ENCODE measurements at places on chromosomes 5 and 9.
A peak's percentile ranks its signal among the peaks of the same experiment; 100 is the strongest.

DNA sequence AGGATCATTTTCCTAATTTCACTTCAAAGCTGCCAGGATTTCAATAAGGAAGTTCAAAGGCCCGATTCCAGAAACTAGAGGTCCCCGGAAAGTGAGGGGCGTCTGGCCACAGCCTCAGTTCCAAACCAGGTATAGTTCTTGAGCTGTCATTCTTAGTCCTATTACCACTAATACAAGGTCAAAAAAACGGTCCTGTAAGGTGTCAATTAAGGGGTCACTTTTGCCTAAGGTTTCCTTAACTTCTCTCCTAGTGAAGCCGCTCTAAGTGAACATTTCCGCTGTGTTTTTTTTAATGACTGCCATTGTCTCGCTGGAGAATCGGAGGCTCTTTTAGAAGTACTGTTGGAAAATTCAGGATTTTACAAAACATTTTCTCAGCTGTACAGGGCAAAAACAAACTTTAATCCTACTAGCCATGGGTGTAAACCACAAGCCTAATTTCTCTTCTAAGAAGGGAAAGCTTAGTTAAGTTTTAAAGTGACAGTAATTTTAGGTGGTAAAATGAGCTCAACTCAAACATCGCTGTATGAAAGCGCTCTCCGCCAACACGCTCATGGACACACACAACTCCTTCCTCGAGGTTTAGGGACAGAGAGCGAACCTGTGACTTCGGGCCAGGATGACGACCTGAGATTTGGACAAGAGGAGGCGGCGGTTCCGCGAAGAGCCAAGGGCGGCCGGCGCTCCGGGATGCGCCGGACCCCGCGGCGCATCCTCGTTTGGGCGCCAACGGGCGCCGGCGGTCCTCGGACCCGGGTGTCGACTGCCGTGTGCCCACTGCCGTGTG lies 76.7 kb upstream of the IFNE start:
- no peak for DNase-seq

GRCh38 chr5:66307647-66308241 lies 163.6 kb downstream of the SREK1 start:
- peak; percentile 62 for DNase-seq

GRCh38 chr9:109579191-109579948 lies 81.3 kb upstream of the PTPN3 start:
- DNase-seq, result peak; percentile 10

DNA sequence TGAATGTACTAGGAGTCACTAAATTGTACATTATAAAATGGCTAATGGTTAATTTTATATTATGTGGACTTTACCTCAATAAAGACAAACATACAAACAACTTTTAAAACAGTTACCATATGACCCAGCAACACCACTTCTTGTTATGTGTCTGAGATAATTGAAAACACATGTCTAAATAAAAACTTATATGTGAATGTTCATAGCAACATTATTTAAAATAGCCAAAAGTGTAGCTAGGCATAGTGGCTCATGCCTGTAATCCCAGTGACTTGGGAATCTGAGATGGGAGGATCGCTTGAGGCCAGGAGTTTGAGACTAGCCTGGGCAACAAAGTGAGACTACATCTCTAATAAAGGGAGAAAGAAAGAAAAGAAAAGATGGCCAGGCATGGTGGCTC lies 22.9 kb downstream of the SLC35A4 start:
- DNase-seq, result no peak

DNA sequence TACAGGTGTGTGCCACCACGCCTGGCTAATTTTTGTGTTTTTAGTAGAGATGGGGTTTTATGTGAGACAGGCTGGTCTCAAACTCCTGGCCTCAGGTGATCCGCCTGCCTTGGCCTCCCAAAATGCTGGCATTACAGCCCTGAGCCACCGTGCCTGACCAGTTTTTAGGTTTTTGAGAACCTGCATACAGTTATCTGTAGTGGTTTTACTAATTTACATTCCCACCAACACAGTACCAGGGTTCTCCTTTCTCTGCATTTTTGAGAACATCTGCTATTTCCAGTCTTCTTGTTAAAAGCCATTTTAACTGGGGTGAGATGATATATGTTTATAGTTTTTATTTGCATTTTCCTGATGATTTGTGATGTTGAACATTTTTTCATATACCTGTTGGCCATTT lies 12.8 kb downstream of the DMXL1 start:
- no peak for DNase-seq

- DNase-seq, result no peak
Observed at GRCh38 chr5:159106193-159106568, 6.5 kb upstream of the EBF1 start.

DNA sequence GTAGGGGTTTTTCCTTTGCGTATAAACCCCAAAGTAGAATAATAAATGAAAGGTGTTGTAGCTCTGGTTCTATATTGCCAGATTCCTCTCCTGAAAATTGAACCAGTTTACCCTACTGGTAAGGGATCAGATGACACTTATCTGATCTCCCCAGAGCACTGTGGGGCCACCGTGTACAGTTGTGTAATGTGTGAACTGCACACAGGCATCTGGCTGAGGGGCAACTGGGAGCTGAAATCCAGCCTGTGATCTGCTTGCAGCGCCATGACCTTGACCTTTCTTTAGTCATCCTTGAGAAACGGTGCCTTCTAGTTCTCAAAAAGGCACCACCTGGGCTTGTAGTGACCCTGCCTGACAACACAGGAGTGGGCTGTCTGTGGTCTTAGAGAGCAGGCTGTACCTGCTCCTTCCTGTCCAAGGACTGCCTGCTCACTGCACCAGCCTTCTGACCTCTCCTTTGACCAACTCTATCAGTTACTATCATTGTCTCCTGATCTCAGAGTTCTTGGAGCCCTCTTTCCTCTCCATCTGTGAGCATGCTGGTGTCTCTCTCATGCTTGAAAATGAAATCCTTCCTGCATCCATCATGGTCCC lies 40.2 kb downstream of the PDE6A start:
- peak; percentile 3 for DNase-seq

DNA sequence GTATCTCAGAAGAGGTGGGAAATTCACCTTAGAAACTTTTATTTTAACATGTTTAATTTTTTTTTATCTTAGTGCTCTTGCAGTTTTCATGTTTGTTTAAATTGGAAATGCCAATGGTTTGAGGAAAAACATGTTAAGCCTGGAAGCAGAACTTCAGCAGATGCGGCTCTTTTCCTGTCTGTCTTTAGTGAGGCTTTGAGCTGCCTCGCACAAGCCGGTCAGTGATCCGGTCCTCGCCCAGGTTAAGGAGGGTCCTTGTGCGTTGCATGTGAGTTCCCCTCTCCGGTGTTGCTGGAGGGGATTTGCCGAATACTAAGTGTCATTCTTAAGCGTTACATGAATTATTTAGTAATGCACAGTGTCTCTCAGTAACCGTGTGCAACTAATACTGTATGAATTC lies 9.4 kb upstream of the PLEKHG4B start:
- DNase-seq, result no peak

DNA sequence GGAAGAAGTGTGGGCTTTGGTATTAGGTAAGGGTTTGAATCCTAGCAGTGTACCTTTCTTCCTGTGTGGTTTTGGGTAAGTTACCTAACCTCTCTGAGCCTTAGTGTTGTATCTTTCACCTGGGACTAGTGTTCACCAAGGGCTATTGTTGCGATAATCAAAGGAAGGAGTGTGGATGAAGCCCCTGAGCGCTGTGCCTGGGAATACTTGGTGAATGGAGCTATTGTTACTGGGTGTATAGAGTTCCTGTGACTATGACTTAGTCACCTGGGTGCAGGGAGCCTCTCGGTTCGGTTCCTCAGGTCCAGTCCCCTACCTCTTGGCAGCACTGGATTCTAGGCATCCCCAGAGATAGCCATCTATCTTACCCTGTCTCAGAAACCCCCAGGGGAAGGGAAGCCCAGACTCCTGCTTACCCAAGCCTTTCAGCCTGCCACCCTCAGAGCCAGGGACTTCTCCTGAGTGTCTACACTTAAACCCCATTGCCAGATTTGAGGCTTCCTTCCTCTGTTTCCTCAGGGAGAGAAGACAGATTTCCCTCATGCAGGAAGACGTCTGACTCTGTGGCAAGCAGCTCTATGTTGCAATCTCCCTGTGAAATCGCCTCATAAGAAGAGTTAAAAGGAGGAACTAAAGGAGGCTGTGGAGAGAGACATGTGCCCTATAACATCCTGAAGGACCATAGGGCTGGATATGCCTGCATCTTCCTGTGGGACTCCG lies 181.0 kb upstream of the PITX1 start:
- DNase-seq, result no peak

DNA sequence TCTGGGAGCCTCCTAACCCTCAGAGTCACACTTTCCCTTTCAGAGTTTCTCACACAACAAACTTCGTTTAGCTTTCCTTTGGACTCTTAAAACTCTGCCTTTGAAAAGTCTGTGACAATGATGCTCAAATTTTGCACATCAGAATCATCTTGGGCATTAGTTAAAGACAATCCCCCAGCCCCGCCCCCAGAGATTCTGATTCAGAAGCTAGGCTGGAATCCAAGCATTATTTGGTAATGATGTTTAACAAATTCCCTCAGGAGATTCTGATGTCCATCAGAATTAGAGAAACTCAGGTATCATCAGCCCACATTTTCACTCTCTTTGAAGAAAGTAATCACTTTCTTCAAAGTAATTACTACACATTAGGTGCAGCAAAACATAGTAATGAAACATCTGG lies 9.6 kb upstream of the PLPP1 start:
- DNase-seq, result no peak

- no peak for DNase-seq
Observed at GRCh38 chr5:154384480-154385235, 61.1 kb upstream of the SAP30L start.

GRCh38 chr9:93369686-93370085 lies 81.8 kb upstream of the FAM120A start:
- DNase-seq, result no peak

GRCh38 chr9:80025131-80025530 lies 453.4 kb downstream of the TLE4 start:
- no peak for DNase-seq

DNA sequence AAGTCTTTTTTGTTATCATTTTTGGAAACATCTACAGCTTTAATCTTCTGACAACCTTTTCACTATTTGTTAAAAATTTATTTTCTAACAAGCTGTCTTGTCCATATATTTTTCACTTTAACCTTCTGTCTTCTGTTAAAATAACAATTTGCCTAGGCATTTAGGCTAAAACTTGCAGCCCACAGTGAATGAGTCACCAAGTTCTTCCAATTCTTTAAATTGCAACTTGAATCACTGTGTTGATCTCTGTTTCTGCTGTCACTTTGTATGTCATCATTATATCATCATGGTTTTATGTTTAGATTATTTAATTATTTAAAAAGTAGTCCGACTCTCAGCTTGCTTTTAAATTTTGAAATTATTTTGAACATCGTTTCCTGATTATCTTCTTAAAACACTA lies 473.8 kb upstream of the PTPRD start:
- no peak for DNase-seq

DNA sequence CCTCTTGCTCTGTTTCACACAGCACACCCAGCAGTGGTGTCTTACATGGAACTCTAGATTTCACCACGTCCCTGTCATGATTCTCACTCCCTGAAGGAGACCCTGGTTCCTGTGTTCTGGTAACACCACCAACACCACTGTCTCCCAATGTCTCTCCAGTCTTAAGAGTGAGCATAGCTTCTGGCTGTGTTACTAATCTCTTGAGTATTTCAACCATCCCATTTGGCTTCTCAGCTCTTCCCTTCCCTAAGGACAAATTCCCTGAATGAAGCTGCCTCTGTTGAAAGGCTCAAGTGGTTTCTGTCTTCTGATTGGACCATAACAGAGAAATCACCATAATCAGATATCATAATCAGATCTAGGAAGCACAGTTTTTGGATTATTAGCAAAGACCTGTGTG lies 311.8 kb downstream of the DNAH5 start:
- no peak for DNase-seq

GRCh38 chr9:114093761-114094505 lies 5.2 kb downstream of the KIF12 start:
- no peak for DNase-seq

GRCh38 chr5:169168280-169168679 lies 132.7 kb downstream of the SLIT3 start:
- no peak for DNase-seq

- no peak for DNase-seq
Observed at GRCh38 chr5:162496100-162496808, 428.7 kb downstream of the GABRG2 start.

DNA sequence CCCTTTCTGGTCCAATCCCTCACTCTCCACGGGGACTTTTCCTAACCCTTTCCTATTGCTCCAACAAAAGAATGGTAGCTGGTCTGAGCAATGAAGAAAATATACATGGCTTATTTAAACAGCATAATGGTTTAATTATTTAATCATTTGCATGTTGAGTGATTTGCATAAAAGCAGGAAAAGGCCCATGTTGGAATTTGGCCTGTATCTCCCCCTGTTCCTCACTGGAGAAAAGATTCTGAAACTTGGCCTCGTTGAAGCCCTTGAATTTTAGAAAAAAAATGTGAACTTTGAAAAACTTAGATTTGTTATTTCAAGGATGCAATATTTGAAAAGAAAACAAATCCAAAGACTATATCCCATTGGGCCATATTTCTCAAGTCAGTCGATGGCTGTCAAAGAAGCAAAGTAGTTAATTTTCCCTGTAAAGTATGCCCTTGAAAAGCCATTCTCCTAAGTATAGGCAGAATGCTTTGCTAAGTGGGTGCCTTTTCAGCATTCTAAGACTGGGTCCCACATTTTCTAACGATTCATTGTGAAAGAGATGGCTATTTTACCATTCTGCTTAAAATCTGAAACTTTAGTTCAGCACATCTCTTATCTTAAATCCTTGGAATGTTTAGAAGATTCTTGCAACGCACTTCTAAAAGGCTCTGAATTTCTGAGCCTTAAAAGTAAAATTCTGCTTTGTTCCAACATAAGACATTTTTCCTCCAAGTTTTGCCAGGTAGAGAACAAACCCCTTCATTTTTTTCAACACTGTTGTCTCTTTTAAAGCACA lies 428.8 kb downstream of the ARHGEF28 start:
- DNase-seq, result no peak

DNA sequence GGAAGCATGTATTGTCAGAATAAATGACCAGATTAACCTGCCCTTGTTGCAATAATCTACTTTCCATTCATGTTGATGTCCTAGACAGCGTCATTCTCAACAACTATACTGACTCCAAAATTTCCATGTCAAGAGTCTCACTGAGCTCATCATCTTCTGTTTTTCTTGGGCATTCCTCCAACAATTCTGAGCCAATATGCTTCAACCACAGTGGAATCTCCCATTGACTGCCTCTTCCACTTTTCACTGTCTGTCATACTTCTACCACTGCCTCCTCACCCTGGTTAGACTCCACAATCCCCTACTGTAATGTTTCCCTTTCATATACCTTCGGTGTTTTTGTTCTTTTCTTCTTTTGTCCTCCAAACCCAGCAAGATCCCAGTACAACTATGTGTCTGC lies 162.8 kb downstream of the TLE1 start:
- no peak for DNase-seq

All from NCI-H524 (cell line).